Stimulated activated CD8-positive, alpha-beta memory T cell treated with anti-CD3 and anti-CD28 coated beads, Interleukin-15, amount 100 ng/mL, for 4 hours (primary cell): ENCODE measurements at places on chromosomes 4 and X.

- no peak for DNase-seq
These were observed 99.6 kb upstream of the STS start for GRCh38 chrX:7047951-7048350.

- DNase-seq = no peak
These were observed 16.1 kb downstream of the IGSF1 start for GRCh38 chrX:131273011-131273410.

- DNase-seq = no peak
These were observed 69.6 kb upstream of the BCOR start for GRCh38 chrX:40167233-40167849.

- DNase-seq = no peak
These were observed 214.0 kb downstream of the DHRSX start for GRCh38 chrX:2286731-2287130.

DNA sequence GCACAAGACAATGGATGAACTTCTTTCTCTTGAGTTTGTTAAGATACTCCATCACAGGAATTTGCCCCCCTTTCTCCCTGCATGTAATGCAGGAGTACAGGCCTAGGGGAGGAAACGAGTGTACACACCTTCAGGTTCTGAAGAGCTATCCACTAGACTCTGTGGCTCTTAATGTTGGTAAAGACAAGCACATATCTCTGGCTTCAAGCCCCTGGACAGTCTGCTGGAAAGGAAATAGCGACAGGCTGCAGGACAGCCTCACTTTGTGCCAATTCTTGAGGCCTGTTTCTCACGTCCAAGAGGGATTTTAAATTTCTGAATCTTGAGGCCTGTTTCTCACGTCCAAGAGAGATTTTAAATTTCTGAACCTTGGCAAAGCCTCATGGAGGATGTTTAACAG, 87.1 kb downstream of the RLIM start:
- DNase-seq = no peak

DNA sequence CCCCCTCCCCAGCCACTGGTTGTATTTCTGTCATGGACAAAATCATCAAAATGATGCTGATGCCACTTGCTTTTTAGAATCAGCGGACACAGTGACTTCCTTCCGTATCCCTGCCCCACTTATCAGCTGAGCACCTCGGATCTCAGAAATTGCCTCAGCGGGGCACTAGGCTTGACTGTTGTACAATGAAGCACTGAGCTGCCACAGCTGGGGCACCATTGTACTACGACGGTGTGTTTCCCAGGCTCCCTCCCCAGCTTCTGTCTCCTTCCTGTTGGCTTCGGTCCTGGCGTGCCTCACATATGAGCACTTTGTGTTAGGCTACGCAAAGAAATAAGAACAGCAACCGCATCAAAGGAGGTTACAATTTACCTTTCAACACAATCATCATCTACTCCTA, 82.4 kb downstream of the F11 start:
- no peak for DNase-seq

DNA sequence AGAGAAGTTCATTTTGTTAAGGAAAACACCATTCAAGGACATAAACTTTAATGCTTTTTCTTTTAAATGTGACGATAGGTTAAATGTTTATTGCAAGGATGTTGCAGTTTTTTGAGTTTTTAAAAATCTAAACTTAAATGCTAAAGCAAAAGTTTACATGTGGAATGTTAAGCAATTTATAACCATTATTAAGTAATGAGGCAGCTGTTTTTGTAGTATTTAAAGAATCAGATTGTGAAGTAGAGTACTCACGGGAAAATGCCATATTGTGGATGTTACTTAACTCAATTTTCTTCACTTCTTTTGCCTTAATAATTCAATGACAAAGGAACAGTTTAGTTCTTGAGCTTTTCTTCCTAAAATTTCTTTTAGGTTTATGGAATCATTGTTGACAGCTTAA, 43.5 kb downstream of the UBE2K start:
- no peak for DNase-seq

GRCh38 chr4:102217345-102217744, 127.9 kb downstream of the SLC39A8 start:
- no peak for DNase-seq

DNA sequence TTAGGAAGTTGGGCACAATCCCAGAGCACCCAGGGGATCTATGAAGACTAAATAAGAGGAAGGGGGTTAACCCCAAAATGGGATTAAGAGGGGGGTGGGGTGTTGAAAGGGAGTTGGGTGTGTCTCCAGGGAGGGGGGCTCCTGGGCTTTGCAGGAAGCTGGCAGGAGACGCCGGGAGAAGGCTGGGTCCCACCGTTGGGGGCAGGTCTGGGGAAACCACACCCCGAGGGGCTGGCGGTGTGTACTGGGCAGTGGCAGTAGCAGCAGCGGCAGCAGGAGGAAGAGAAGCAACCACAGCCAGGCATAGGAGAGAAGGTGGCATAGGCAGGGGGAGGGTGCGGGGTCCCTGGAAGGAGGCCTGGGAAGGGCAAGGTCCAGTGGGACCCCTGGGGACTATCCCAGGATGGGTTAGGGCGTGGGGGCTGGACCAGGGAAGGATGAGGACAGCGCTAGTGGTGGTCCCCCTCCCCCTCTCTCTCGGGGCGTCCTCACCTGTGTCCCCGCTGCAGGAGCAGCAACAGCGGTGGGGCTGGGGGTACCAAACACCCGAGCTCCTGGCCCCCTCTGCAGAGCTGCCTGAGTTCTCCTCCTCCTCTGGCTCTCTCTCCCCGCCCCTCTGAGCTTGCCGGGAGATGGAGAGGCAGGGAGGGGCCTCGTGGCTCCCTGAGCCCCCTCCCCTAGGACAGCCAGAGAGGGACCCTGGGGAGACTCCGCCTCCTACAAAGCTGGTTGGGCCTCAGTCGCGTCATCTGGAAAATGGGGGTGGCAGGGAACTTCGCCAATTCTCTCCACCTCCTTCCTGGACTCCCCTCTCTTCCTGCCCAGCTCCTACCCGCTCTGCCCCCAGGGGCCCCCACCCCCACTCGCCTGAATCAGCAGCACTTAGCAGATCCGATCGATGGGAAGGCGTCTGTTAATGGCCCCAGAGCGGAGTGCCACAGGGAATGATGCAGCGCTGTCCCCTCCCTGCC, at the start of gene KCND1:
KCND1 (minus strand) TSS at position 596 of the 971 bp plus-strand sequence. CDS start 1,573 bp downstream, outside the sequence.
- no peak for DNase-seq

DNA sequence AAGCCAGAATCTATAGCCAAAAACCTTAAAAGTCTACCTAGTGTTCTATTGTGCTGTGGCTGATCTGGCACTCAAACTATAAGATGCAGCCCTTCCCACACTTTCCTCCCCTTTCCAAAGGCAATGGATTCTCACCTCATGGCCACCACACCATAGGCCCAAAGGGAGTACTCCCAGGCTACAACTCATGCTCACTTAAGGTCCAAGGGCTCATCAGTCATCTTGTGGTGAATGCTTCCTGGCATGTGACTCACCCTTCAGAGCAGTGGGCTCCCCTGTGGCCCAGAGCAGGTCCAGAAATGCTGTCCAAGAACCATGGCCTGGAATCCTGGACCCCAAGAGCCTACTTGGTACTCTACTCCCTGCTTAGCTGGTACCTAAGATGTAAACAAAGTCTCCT, 181.0 kb downstream of the CHRDL1 start:
- no peak for DNase-seq

GRCh38 chrX:70494441-70494840, 49.8 kb downstream of the DLG3 start:
- no peak for DNase-seq

GRCh38 chr4:93174598-93174997, 654.0 kb upstream of the ATOH1 start:
- DNase-seq = no peak

GRCh38 chrX:80708781-80709180, 100.9 kb downstream of the BRWD3 start:
- no peak for DNase-seq

- no peak for DNase-seq
These were observed 46.5 kb downstream of the SNX25 start for GRCh38 chr4:185255868-185256267.

GRCh38 chrX:136354201-136354600, 53.4 kb downstream of the ADGRG4 start:
- no peak for DNase-seq

DNA sequence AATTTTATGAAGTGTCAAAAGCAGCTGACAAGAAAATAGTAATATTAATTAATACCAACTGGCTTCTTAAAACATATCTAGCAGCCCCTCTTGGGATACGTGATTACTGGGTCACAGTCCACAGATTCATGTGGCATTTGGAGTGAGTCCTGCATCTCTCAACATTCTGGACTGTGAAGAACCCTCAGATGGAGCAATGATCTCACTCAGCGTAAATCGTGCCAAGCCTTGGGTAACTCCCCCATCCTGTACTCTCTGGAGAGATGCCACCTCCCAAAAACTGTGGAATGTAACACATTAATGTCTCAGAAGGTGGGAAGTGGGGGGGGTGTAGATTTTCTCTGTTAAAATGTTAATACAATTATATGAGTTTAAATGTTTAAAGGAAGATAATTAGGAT, 118.2 kb upstream of the IQCM start:
- no peak for DNase-seq

DNA sequence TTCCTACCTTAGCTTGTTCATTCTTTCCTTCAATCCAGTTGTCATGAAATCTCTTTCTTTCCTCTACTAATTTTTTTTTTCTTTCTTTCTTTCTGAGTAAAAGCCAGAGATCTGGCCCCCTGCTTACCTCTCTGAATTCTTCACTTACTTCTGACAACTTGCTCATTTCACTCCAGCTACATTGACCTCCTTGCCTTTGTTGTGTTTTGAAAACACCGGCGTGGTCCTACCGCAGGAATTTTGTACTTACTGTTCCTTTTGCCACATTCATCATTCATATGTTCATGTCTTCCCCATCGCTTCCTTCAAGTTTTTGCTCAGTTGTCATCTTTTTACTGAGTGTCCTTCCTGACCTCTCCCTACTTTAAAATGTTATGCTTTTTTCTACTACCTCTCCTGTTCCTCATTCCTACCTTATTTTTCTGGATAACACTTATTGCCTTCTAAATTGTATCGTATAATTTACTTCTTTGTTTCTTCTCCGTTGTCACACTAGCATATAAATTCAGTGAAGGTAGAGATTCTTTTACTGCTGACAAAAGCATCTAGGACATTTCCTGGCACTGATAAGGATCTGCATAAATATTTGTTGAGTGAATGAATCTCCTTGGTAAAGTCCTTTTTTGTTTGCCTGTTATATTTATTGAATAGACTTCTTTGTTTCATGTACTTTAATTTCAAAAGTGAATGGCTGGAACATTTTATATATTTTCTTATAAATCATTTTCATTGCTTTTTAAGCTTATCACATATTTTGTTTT, 74.4 kb downstream of the NFKB1 start:
- no peak for DNase-seq

DNA sequence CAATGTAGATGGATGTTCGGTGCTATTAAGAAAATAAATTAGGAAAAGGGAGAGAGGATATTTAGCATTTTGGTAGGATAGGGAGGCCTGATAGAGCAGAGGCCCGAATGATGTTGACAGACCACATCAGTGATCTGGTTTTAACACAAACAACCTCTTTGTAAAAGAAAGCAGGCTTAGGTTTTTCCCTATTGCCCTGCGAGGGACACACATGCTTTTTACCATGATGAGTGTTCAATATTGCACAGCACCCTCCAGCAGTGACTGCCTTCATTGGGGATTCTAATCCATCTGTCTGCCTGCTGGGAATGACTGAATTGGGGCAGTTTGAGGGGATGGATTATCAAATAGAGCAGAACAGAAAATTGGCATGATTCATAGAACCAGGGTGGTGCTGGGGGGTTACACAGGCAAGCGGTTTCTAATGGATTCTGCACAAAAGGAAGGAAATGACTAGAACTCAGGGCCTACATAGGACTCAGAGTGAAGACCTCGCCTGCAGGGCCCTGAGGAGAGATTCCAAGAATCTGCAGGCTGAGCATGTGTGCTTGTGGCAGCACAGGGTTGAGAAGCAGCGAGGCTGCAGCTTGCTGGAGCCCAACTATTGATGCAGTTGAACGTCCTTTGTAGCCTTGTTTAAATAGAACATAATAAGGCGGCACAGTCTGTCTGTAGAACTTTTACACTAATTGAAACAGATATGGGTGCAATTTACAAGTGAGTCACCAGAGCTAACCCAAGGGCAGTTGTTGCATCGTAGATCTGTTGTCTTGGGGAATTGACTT, 58.0 kb downstream of the RHOH start:
- DNase-seq = no peak

- DNase-seq = no peak
These were observed 81.5 kb downstream of the SORCS2 start for GRCh38 chr4:7273738-7274297.

GRCh38 chr4:174135936-174136406, 147.5 kb downstream of the FBXO8 start:
- DNase-seq = no peak

GRCh38 chrX:21905953-21906352, 34.6 kb upstream of the SMS start:
- DNase-seq = no peak

- no peak for DNase-seq
These were observed 127.4 kb upstream of the RPL34 start for GRCh38 chr4:108492816-108493595.

GRCh38 chr4:47631161-47631560, 146.1 kb downstream of the ATP10D start:
- no peak for DNase-seq

- DNase-seq = no peak
These were observed 40.5 kb downstream of the AFF2 start for GRCh38 chrX:148540671-148541583.

DNA sequence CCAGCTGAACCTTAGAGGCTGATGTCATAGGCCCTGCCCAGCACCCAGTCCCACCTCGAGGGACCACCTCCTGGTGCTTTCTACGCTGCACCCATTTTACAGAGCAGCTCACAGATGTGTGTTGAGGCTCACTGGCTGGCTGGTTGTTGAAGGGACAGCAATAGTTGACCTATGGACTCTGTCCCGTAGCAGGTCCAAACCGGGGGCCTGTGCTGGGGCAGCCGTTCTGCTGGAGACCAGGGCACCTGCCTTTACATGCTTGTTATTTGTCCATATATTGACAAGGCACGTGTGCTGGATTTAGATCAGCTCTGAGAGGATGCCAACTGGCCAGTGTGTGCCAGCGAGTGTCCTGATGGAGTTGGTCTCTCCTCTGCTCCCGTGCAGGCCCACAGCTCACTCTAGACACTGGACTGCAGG, 58.1 kb downstream of the TNIP2 start:
- DNase-seq = no peak

- DNase-seq = no peak
These were observed 323.9 kb upstream of the CXXC4 start for GRCh38 chr4:104818579-104818978.

- no peak for DNase-seq
These were observed 150.2 kb downstream of the RRAGB start for GRCh38 chrX:55867708-55868107.

DNA sequence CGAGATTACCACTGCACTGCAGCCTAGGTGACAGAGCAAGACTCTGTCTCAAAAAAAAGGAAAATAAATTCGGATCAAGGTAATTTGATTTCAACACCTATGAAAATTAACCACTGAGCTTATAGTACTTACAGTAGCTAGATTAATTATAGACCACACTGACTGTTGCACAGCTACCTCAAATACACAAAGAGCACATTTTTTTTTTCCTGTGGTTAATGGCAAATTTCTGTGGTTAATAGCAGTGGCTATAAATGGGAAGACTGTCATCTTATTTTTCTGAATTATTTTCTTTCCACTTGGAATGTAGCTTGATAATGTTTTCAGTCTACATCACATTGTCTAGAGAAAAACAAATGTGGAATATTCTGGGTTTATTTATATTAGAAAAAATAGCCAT, 1661.6 kb upstream of the PCDH7 start:
- no peak for DNase-seq

GRCh38 chr4:183906489-183906738, 1.3 kb downstream of the STOX2 start:
- DNase-seq = no peak
